ENCODE measurements at places on chromosomes 11 and 22.

DNA sequence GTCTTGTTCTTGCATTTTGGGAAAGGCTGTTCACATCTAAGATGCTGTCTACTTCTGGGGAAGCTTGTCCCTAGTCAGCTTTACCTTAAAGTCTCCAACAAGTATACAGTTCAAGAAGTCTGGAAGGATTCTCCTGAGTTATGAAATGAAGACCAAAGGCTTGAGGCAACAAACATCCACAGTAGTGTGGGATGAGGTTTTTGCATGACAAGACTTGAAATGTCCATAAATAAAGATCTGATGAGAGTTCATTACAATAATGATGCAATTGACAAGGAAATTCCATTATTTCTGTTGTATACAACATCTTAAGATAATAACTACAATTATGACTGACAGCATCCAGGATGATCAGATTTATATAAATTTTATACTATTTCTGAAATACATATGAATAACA is 21.3 kb upstream of the KDM4E start:
- no peak for DNase-seq

DNA sequence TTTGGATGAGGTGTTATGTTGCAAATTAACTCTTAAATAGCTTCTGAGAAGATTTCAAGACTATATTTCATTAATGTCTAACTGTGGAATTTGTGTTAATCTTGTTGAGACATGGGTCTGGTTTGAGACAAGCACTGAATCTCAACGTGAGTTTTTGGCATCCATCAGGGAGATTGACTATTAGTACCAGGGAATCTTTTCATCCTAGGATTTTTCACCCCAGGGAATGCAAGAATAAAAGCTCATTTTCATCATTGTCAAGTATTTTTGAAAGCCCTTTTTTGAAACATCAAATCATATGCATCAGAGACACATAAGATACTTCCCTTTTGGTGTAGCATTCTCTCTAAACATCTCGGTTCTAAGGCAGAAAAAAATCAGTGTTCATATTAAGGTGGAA is 19.5 kb downstream of the OR5T2 start:
- DNase-seq: no peak

- no peak for DNase-seq
Measured at GRCh38 chr11:20644360-20644759, 25.0 kb upstream of the NELL1 start.

GRCh38 chr22:46457502-46458488 is 79.6 kb downstream of the CELSR1 start:
- DNase-seq: no peak

DNA sequence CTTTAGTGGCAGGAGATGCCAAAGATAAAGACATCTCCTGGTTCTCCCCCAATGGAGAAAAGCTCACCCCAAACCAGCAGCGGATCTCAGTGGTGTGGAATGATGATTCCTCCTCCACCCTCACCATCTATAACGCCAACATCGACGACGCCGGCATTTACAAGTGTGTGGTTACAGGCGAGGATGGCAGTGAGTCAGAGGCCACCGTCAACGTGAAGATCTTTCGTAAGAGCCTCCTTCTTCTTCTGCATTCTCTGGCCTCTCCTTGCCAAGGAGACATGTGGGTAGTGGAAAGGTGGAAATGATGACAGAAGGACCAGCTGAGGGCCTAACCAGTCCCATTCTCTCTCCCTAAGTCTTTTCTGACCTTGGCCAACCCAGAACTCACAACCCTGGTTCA is 110.1 kb upstream of the TTC12 start:
- DNase-seq: no peak

DNA sequence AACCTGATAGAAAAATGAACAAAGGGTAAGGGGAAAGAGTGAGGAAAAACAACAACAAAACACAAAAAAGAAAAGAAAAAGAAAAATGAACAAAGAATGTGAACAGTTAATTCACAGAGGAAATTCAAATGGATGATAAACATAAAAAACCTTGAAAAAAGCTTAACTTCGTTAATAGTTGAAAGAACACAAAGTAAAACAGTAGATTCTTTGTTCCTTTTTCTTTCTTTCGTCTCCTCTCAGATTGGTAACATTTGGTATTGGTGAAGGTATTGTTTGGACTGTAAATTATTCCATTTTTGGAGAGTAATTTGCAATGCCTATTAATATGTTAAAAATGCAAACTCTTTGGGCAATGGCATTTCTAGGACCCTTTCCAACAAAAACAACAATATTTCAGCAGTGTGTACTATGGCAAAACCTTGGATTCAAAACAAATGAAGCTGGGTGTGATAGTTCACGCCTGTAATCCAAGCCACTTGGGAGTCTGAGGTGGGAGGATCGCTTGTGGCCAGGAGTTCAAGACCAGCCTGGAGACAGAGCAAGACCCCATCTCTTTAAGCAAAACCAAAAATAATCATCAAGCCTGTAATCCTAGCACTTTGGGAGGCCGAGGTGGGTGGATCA is 3.3 kb upstream of the BACE1 start:
- DNase-seq: no peak

DNA sequence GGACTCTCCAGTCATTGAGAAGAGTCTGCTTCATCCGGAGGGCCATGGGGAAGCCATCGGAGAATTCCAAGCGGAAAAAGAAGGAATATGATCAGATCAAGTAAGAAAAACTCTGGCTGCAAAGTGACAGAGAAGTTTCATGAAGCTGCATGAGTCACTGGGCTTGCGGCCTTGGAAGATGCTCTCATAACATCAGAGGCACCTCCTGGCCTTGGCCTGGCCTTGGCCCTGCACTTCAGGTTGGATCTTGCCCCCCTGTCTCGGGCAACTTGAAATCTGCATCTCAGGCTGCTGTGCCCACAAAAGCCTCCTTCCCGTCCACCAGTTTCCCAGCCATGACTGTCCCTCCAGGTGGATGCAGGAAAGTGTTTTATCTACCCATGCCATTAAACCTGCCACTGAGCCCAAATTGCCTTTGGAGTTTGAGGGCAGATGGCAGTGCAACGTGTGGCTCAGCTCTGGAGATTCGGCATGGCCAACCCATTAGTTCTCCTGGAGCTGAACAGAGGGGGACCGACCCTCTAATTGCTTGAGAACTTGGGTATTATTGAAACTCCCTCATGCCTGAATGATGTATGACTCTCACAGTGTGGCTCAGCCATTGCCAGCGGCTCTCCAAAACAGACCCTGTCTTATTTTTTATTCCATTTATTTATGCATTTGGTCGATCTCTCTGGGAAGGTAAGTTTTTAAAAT is 66.7 kb downstream of the SEZ6L start:
- no peak for DNase-seq
